ENCODE measurements at places on chromosomes 13 and 19. TPM values are rescaled to one million over a fixed set of nuclear protein-coding genes. Genes with fewer than 3 reads are reported as not detected.

ZNF471 gene
- total RNA-seq: 14.7 TPM

CFAP97D2 gene
- total RNA-seq: not detected

CNN1 gene
- total RNA-seq: 1,130 TPM

ZNF98 gene
- total RNA-seq: 1.1 TPM

CLIP3 gene
- 8.1 TPM for total RNA-seq

AKAP8 gene
- 41.3 TPM for total RNA-seq

ZNF285 gene
- total RNA-seq: 4.4 TPM

HIPK4 gene
- not detected for total RNA-seq

PTH2 gene
- total RNA-seq: not detected

URAD gene
- total RNA-seq: 62.9 TPM

CC2D1A gene
- 101 TPM for total RNA-seq

C19orf73 gene
- 1.8 TPM for total RNA-seq

ZNF492 gene
- 0.07 TPM for total RNA-seq

ELAVL3 gene
- not detected for total RNA-seq

POU2F2 gene
- 3.9 TPM for total RNA-seq
